ENCODE measurements at places on chromosomes 3 and 15.

GRCh38 chr3:122322095-122323075, 2.7 kb upstream of the CSTA start:
- no peak for DNase-seq

DNA sequence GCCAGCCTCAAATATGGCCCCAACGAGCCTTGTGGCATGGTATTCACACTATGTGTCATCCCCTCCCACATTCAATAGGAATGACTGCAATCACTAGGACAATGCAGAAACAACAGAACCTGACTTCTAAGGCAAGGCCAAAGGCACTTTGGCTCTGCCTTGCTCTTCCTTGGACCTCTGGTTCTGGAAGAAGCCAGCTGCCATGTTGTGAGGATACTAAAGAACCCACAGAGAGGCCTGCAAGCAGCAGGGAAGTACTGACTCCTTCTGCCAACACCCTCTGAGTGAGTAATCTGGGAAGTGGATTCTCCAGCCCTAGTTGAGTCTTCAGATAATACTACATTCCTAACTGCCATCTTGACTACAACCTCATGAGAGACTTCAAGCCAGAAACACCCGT, 64.7 kb downstream of the ADAMTS9 start:
- DNase-seq: no peak

- no peak for DNase-seq
Measured at GRCh38 chr3:130565224-130565623, 48.2 kb downstream of the COL6A6 start.

DNA sequence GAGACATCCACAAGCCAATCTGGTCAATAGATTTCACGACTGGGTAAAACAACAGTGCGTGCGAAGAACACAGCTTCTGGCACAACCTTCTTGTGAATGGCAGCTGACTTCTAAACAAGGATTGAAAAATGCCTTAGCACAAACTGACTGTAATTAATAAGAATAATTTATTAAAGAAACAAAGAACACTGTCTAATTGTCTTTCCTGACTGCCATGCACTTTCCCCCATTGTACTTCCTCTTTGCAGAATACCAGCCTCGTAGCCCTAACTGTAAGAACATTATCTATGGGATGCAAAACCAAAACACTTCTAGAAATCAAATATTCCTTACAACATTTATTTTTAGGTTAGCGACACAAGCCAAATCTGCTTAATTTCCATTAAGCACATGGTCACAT, 6.5 kb downstream of the FOXP1 start:
- DNase-seq: no peak

- DNase-seq: no peak
Measured at GRCh38 chr15:98384328-98385029, 263.9 kb upstream of the IGF1R start.

- DNase-seq: no peak
Measured at GRCh38 chr15:98745650-98746374, 97.5 kb downstream of the IGF1R start.

- no peak for DNase-seq
Measured at GRCh38 chr15:69662645-69663000, 210.0 kb downstream of the RPLP1 start.

- DNase-seq: no peak
Measured at GRCh38 chr15:93451822-93452221, 362.8 kb upstream of the RGMA start.
